SJSA1 (cell line): ENCODE measurements at places on chromosomes 16 and 17. TPM values are rescaled to one million over a fixed set of nuclear protein-coding genes. Genes with fewer than 3 reads are reported as not detected.

Gene TPSG1
- not detected in 2 replicates for total RNA-seq

Gene SLC16A13
- not detected in 2 replicates for total RNA-seq

Gene CCL5
- total RNA-seq, result not detected in 2 replicates

Gene PPP1R9B
- total RNA-seq, result 69.4 and 70.1 TPM in 2 replicates

Gene TRIM72
- not detected in 2 replicates for total RNA-seq

Gene GCGR
- not detected in 2 replicates for total RNA-seq

Gene PDILT
- not detected in 2 replicates for total RNA-seq

Gene VMP1
- 203 and 228 TPM in 2 replicates for total RNA-seq

Gene RCVRN
- total RNA-seq, result 0.95 TPM in 1 of 2 replicates, not detected in the other

Gene FZD2
- 17.5 and 21.9 TPM in 2 replicates for total RNA-seq

Gene ATP2A3
- total RNA-seq, result 0.06 and 0.89 TPM in 2 replicates

Gene ZFHX3
- 2.1 and 2.3 TPM in 2 replicates for total RNA-seq

- no peak for DNase-seq
- no peak overlapping the region for H3K4me3 ChIP-seq
- H3K36me3 ChIP-seq, result no peaks in the 10 kb centered on the region
- H3K27ac ChIP-seq, result no peak overlapping the region
Observed at GRCh38 chr16:20347666-20348364, 4.7 kb downstream of the UMOD start.

GRCh38 chr17:81394921-81395599 lies at the start of gene BAHCC1:
Gene BAHCC1 (plus strand): TSS chr17:81395457. CDS start chr17:81399740, 4,283 bp downstream.
- no peaks in the 10 kb centered on the region for H3K27me3 ChIP-seq
- peak; percentile 99 for DNase-seq
- peaks cover 30% of the 10 kb centered on the region for H3K4me1 ChIP-seq

GRCh38 chr16:30805370-30806169 lies 18.6 kb upstream of the ZNF629 start:
- peak; percentile 85 for DNase-seq
- peak overlapping the region; percentile 75 for H3K4me3 ChIP-seq
- peak overlapping the region; percentile 68 for H3K27ac ChIP-seq
- peaks cover 14% of the 10 kb centered on the region for H3K4me1 ChIP-seq
- H3K36me3 ChIP-seq, result peaks cover 4% of the 10 kb centered on the region; the same call in 1 of the 2 replicates

- peaks cover 69% of the 10 kb centered on the region for H3K4me1 ChIP-seq
- no peaks in the 10 kb centered on the region for H3K36me3 ChIP-seq
Observed at GRCh38 chr17:31740611-31741082, 118.4 kb downstream of the COPRS start.

- DNase-seq, result no peak
- H3K27me3 ChIP-seq, result peaks cover 25% of the 10 kb centered on the region; the same call in 1 of the 2 replicates
- H3K27ac ChIP-seq, result no peak overlapping the region
- H3K4me1 ChIP-seq, result no peaks in the 10 kb centered on the region
- no peaks in the 10 kb centered on the region for H3K36me3 ChIP-seq
Observed at GRCh38 chr17:38619937-38620550, 14.3 kb upstream of the SRCIN1 start.

DNA sequence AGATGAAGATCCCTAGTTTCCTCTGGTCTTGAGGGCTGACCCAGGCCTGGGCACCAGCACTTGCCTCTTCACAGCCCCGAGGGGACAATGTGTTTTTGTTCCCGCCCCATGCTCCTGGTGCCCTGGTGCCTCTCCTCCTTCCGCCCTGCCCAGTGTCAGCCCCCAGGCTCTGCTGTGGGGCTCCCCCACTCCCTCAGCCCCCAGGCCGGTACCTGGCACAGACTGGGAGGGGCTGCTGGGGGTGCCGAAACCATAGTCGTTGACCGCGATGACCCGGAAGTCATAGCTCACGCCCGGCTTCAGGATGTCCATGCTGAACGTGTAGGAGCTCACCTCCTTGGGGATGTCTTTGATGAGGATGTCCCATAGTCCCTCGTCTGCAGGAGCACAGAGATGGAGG lies 40.5 kb upstream of the CDC42EP4 start:
- H3K36me3 ChIP-seq, result no peaks in the 10 kb centered on the region
- H3K4me3 ChIP-seq, result no peak overlapping the region
- no peak for DNase-seq
- H3K27me3 ChIP-seq, result no peaks in the 10 kb centered on the region

GRCh38 chr17:10415161-10415560 lies 6.6 kb downstream of the MYH8 start:
- H3K27me3 ChIP-seq, result no peaks in the 10 kb centered on the region
- H3K4me3 ChIP-seq, result no peak overlapping the region
- no peak for DNase-seq
- no peak overlapping the region for H3K27ac ChIP-seq

GRCh38 chr16:81703177-81704155 lies 75.6 kb upstream of the PLCG2 start:
- no peak overlapping the region for H3K4me3 ChIP-seq
- no peaks in the 10 kb centered on the region for H3K27me3 ChIP-seq
- H3K36me3 ChIP-seq, result peaks cover 90% of the 10 kb centered on the region
- H3K4me1 ChIP-seq, result peaks cover 11% of the 10 kb centered on the region
- DNase-seq, result peak; percentile 83

- no peaks in the 10 kb centered on the region for H3K27me3 ChIP-seq
- H3K4me1 ChIP-seq, result peaks cover 33% of the 10 kb centered on the region
- DNase-seq, result peak; percentile 77
- H3K4me3 ChIP-seq, result no peak overlapping the region
Observed at GRCh38 chr16:16014329-16015224, 65.2 kb downstream of the ABCC1 start.

DNA sequence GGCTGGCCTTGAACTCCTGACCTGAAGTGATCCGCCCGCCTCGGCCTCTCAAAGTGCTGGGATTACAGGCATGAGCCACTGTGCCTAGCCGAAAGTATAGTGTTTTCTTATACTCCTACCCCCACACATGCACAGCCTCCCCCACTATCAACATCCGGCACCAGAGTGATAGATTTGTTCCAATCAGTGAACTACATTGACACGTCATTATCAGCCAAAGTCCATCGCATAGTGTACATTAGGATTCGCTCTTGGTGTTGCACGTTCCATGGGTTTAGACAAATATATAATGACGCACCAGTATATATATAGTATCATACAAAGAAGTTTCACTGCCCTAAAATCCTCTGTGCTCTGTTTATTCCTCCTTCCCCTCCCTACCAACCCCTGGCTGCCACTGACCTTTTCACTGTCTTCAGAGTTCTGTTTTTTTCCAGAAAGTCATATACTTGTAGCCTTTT lies 11.9 kb upstream of the TM4SF5 start:
- H3K36me3 ChIP-seq, result no peaks in the 10 kb centered on the region
- peaks cover 27% of the 10 kb centered on the region for H3K27me3 ChIP-seq
- no peak overlapping the region for H3K4me3 ChIP-seq
- H3K27ac ChIP-seq, result no peak overlapping the region
- H3K4me1 ChIP-seq, result no peaks in the 10 kb centered on the region
- no peak for DNase-seq

DNA sequence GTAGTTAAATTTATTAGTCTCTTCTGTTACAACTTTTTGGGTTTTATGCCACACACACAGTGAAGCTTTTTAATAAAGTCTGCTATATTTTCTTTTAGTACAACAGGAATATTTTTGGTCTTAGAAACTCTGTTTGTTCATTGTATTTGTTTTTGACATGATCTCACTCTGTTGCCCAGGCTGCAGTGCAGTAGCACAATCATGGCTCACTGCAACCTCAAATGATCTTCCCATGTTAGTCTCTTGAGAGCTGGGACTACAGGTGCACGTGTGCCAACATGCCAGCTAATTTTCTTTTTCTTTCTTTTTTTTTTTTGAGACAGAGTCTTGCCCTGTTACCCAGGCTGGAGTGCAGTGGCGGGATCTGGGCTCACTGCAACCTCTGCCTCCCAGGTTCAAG lies 27.1 kb downstream of the PPM1D start:
- no peaks in the 10 kb centered on the region for H3K4me1 ChIP-seq
- no peaks in the 10 kb centered on the region for H3K27me3 ChIP-seq
- no peak overlapping the region for H3K27ac ChIP-seq
- peaks cover 32% of the 10 kb centered on the region for H3K36me3 ChIP-seq

DNA sequence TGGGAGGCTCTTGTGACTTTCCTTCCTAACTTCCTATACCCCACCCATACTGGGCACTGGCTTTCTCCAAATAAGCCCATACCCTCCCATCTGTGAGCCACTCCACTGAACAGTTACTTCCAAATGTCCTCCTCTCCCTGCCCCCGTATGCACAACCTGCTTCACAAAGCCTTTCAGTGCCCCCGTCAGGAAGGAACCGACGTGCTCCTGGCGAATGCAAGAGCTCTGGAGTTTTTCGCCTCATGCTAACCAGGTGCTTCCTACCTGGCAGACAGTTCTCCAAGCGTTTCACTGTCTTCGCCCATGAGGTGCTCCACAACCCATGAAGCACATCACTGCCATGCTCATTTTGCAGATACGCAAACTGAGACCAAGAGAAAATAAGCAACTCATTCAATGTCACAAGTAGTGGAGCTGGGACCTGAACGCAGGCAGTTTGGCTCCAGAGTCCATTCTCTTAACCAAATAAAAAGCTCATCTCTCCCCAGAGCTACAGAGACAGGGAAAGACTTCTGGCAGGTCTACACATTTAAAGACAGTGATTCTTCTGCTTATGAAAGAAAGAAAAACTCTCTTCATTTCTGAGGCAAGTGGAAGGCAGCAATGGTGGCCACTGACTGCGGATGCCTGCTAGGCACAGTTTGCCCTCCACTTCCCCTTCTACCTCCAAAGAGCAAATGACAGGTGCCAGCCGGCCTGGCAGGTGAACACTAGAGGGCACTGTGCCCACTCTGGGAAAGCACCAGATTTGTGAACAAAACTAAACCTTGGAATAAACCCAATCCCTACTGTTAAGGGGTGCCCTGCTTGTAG lies 23.8 kb downstream of the SPHK1 start:
- H3K36me3 ChIP-seq, result peaks cover 53% of the 10 kb centered on the region
- no peaks in the 10 kb centered on the region for H3K4me1 ChIP-seq
- H3K27ac ChIP-seq, result no peak overlapping the region
- no peaks in the 10 kb centered on the region for H3K27me3 ChIP-seq

DNA sequence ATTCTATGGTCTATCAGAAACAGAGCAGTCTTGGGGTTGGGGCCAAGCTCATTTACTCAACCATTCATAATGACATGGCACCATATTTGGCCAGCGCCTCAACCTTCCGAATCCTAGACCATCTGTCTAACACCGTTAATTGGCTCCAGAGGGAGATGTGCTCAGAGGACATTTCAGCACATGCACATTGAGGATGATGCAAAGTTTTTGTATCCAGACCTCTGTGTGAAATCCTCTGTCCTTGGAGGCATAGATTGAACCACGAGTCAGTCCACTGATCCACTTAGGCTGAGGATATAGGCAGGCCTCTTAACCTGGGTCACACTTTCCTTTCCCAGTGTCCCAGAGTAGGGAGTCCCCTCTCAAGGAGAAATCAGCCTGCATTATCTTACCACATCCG lies 85.5 kb downstream of the SHISA6 start:
- H3K27me3 ChIP-seq, result no peaks in the 10 kb centered on the region
- DNase-seq, result no peak
- no peak overlapping the region for H3K4me3 ChIP-seq

DNA sequence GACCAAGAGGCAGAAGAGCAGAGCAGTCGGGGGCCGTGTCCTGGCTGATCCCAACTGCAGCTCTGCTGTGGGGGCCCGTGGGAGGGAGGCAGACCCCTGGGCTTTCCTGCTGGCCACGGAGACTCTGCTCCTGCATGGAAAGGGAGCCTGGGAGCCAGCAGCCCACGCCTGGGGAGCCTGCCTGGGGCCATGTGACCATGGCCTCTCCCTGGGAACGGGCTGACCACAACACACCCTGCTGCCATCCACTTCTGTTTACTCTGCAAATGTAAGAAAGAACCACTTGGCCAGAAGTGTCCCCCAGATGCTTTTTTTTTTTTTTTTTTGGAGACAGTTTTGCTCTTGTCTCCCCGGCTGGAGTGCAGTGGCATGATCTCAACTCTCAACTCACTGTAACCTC lies 2.0 kb upstream of the TEDC2 start:
- no peaks in the 10 kb centered on the region for H3K27me3 ChIP-seq
- H3K36me3 ChIP-seq, result peaks cover 91% of the 10 kb centered on the region
- no peak for DNase-seq
- no peak overlapping the region for H3K27ac ChIP-seq
- H3K4me1 ChIP-seq, result peaks cover 24% of the 10 kb centered on the region
- H3K4me3 ChIP-seq, result no peak overlapping the region

GRCh38 chr16:56632156-56632847 lies at the start of gene MT1M:
Gene MT1M (plus strand): TSS chr16:56632659. CDS start chr16:56632732, 73 bp downstream.
- peaks cover 2% of the 10 kb centered on the region; the same call in 1 of the 2 replicates for H3K27me3 ChIP-seq
- no peak within 1 kb of the TSS for H3K27ac ChIP-seq
- H3K36me3 ChIP-seq, result no peaks in the 10 kb centered on the region
- H3K4me3 ChIP-seq, result peak within 1 kb of the TSS; percentile 38
- H3K4me1 ChIP-seq, result peaks cover 10% of the 10 kb centered on the region

DNA sequence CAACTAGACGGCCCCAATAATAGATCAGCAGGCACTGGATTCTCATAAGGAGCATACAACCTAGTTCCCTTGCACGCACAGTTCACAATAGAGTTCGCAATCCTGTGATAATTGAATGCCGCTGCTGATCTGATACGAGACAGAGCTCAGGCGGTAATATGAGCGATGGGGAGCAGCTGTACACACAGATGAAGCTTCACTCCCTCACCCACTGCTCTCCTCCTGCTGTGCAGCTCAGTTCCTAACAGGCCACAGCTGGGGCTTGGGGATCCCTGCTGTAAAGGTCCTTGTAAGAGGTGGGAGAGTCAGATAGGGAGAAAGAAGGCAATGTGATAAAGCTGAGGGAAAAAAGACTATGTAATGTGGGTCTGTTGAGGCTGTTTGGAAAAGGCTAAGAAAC lies 577.5 kb downstream of the RBFOX1 start:
- H3K27me3 ChIP-seq, result no peaks in the 10 kb centered on the region
- H3K4me1 ChIP-seq, result no peaks in the 10 kb centered on the region
- no peak overlapping the region for H3K4me3 ChIP-seq
- H3K36me3 ChIP-seq, result no peaks in the 10 kb centered on the region
- no peak for DNase-seq
- no peak overlapping the region for H3K27ac ChIP-seq

GRCh38 chr17:76499267-76499667 lies 2.0 kb downstream of the RHBDF2 start:
- H3K4me1 ChIP-seq, result peaks cover 49% of the 10 kb centered on the region
- no peak overlapping the region for H3K4me3 ChIP-seq
- H3K27me3 ChIP-seq, result no peaks in the 10 kb centered on the region
- H3K36me3 ChIP-seq, result no peaks in the 10 kb centered on the region
- peak overlapping the region; percentile 58; the same call in 1 of the 2 replicates for H3K27ac ChIP-seq

DNA sequence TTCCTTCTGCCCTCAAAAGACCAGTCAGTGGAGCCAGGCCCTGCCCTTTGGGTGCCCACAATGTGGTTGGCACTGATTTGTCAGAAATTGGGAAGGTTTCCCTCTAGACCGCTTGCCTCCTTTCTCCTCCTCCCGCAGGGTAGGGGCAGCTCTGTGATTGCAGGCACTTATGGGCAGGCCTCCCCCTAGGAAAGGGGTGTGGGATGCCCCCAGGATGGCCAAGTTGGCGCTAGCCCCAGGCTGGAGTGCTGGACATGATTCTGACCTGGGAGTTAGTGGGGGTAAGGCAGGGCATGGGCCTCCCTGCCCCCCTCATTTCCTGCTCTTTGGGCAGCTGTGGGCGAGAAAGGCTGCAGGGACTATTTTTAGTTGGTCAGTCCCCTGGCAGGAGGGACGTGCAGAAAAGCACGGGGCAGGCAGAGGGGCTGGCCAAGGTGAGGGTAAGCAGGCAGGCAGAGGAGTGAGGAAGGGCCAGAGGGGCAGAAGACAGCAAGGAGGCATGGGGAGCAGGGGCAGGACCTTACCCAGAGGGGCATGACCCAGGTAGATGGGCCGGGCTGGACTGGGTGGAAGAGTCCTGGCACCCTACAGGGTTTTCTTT lies 3.3 kb downstream of the RARA start:
- no peak overlapping the region for H3K4me3 ChIP-seq
- H3K36me3 ChIP-seq, result no peaks in the 10 kb centered on the region
- no peak overlapping the region for H3K27ac ChIP-seq
- DNase-seq, result no peak
- H3K27me3 ChIP-seq, result no peaks in the 10 kb centered on the region

GRCh38 chr16:14672403-14672971 lies 21.6 kb downstream of the PLA2G10 start:
- H3K27me3 ChIP-seq, result no peaks in the 10 kb centered on the region
- no peak for DNase-seq
- no peak overlapping the region for H3K27ac ChIP-seq
- H3K36me3 ChIP-seq, result peaks cover 11% of the 10 kb centered on the region
